ENCODE measurements at places on chromosomes 11 and 22. TPM values are rescaled to one million over a fixed set of nuclear protein-coding genes. Genes with fewer than 3 reads are reported as not detected.

DNA sequence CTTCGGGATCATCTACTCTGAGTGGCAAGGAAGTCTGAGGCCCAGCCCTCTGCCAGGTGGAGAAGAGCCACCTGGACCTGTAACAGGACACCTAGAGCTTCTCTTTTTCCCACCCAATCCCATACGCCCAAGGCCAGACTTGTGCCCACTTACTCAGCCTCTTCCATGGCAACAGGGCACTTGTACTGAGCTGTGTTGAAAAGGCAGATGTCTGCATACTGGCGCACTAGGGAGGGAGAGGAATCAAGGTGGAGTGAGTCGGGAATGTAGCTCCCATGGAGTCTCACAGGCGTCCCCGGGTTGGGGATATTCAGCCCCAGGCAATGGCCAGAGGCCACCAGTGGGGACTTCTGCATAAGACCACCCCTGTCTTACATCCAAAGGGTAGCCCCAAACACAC, 36.1 kb downstream of the TPBGL start:
- DNase-seq = no peak

DNA sequence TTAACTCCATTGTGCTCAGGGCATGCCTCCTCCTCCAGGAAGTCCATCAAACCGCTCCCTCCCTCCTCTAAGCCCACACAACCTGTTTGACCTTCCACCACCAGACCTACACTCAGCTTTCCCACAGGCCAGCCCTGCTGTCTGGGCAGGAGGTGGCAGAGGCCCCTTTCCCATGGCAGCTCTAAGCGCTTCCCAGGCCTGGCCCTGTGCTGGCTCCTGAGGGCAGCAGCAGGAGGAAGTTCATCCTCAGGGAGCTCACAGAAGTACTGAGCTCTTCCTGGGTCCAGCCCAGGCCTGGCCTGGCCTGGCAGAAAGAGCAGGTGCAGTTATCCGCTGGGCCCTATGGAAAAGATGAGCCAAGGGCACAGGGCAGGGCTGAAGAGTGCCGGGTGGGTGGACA, 31.4 kb downstream of the ARAP1 start:
- DNase-seq = no peak

- no peak for DNase-seq
Observed at GRCh38 chr11:561148-562003, 606 bp downstream of the RASSF7 start.

DNA sequence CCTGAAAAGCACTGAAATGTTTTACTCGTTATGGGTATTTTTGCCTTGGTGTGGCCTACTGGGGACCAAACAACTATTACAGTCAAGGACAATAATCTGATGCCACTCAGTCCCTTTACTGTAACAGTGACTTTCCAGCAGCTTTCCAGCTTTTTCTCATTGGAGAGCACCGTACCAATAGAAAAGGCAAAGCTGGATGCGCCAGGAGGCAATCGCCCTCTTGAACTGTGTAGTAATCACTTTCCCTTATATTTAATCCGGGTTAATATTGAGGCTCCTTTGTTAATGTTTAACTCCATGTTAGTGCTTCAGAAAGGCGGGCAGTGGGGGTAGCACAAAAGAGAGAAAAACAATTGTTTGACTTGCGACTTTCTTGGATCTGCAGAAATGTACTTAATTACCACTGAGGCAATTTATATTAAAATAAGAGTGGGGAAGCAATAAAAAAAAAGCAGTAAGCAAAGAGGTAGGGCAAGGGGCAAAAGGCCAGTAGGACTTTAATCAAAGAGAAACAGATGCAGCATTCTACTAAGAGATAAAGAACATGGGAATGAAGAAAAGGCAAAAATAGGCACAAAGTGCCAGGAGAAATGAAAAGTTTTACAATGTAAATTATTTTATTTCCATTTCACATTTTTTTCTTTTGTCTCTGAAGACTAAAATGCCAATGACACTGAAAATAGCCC, 81.6 kb downstream of the LRRC4C start:
- no peak for DNase-seq

The OR52E8 gene
- total RNA-seq = not detected

The PRODH gene
- total RNA-seq = 1.2 TPM

The ASCL2 gene
- not detected for total RNA-seq

Data from astrocyte (in vitro differentiated cells and primary cell).